ENCODE measurements at places on chromosomes 16 and 17.

GRCh38 chr17:63406689-63407330, 39.3 kb downstream of the CYB561 start:
- peak; percentile 32 for DNase-seq

GRCh38 chr16:77974883-77975282, 47.5 kb upstream of the CLEC3A start:
- peak; percentile 11 for DNase-seq

GRCh38 chr17:55284001-55284884, 19.5 kb downstream of the HLF start:
- no peak for DNase-seq

- no peak for DNase-seq
Measured at GRCh38 chr17:64772845-64773299, 110.8 kb upstream of the SMURF2 start.

- no peak for DNase-seq
Measured at GRCh38 chr17:37133136-37133535, 184.4 kb downstream of the AATF start.

GRCh38 chr17:43669971-43670644, 8.4 kb upstream of the MEOX1 start:
- peak; percentile 46 for DNase-seq

- DNase-seq = no peak
Measured at GRCh38 chr16:79100447-79100846, 500.1 kb downstream of the MAF start.

DNA sequence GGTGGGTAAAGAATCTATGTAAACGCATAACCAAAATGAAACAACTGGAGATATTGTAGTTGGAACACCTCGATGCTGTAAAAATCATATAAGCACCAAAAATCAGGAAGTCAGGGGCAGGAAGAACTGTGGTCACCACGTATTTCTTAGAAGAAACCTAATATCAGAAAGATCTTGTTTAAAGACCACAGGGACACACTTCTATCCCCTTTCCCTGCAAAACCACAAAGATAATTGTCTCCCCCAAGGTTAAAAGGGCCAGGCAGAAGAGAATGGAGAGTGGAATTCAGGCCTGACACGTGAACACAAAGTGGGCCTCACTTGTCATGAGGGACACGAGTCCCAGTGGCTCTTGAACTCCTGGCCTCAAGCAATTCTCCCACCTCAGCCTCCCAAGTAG, 68.1 kb downstream of the GSG1L start:
- no peak for DNase-seq

GRCh38 chr17:34485999-34486398, 93.4 kb upstream of the TMEM132E start:
- peak; percentile 42 for DNase-seq

DNA sequence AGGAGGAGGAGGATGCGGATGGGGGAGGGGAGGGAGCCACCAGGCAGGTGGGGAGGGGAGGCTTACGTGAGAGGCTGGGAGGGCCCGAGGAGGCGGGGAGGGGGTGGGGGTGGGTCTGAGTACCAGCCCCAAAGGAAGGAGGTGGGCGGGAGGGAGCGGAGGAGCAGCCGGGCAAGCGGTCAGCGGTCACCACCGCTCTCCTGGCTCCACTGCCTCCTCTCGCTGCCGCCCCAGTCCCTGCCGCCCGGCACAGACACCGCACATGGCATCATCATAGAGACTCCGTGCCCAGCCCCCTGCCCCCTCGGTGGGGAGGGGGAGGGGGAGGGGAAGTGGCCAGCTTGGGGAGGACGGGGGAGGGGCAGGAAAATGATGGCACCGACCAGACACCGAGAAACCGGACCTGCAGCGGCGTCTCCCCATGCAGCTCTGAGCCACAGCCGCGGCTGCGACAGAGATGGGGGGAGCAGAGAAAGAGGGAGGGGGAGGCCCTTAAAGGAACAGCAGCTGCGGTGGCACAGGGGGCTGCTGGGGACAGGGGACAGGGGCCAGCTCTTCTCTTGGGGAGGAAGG, at the start of gene TLCD3B:
Gene TLCD3B (minus strand): TSS at position 431 of the 573 bp plus-strand sequence. CDS start 744 bp downstream, outside the sequence.
- DNase-seq = no peak

GRCh38 chr17:4475001-4475400, 23.7 kb upstream of the SPNS2 start:
- no peak for DNase-seq

GRCh38 chr16:81485824-81486539, 41.4 kb downstream of the CMIP start:
- DNase-seq = no peak

DNA sequence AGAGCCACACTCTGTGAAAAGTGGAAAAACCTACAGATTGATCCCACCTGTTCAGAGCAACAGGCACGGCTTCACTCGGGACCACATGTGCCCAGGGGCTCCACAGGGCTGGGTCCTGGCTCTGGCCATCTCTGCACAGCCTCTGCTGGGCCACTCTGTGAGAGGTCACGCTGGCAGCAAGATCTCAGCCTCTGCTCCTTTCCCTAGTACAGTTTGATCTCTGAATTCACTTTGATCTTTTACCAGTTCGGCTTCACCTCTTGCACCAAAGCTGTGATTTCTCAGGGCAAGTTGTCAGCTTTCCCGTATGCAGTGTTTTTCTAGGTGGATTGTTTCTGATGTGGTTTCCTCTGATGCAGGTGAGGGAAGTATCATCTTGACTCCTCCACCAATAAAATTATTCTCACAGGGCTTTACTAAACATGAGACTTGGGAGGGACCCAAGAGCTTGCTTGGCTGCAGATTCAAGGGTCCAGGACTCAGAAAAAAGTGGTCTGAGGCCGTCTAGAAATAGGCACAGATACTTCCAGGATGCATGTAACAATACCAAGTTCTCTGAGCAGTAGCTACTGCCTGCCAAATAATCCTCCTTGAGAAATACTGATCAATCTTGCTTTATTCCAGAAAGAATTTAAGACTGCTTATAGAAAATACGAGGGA, 24.0 kb upstream of the ALDH3A1 start:
- DNase-seq = peak; percentile 59

- no peak for DNase-seq
Measured at GRCh38 chr17:33596899-33597298, 303.8 kb upstream of the ASIC2 start.

DNA sequence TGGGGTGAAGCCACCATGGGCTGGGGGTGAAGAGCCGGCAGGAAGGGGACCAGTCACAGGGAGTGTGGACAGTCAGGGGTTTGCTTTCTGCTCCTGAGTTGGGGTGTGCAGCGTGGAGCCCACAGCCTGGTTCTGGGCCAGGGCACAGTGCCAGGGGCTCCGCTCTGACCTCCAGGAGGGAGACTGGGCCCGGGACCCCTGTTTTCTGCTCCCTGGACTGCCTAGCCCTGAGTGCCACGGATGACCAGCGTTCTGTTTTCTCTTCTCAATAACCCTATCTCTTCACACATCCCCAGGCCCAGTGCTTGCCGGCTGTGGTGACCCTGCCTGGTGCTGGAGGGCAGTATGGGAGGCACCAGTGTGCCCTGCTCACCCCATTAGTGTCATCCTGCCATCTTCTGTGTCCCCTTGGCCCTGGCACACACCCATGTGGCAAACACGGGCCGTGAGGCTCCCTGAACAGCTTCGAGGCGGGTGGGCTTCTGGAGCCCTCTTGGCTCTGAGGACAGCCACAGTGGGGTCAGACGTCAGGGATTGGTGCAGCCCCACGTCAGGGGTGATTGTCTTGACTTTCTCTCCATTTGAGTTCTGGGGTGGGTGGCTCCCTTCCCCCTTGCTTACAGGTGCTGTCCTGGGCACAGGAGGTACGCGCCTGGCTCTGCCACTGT, 1.1 kb downstream of the CEMP1 start:
- no peak for DNase-seq

DNA sequence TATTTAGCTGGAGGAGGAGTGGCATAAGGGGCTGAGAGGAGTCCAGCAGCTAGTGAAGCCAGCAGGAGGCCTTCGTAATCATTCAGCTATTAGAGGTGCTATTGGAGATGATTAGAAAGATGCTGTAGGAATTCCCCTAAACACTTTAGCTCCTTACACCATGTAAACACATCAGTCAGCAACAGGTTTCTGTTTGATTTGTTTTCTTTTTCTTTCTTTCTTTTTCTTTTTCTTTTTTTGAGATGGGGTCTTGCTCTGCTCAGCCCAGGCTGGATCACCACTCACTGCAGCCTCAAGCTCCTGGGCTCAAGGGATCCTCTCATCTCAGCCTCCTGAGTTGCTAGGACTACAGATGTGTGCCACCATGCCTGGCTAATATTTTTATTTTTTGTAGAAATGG, 10.6 kb upstream of the SEPHS2 start:
- DNase-seq = no peak

- no peak for DNase-seq
Measured at GRCh38 chr16:11605891-11606290, 19.2 kb upstream of the LITAF start.

DNA sequence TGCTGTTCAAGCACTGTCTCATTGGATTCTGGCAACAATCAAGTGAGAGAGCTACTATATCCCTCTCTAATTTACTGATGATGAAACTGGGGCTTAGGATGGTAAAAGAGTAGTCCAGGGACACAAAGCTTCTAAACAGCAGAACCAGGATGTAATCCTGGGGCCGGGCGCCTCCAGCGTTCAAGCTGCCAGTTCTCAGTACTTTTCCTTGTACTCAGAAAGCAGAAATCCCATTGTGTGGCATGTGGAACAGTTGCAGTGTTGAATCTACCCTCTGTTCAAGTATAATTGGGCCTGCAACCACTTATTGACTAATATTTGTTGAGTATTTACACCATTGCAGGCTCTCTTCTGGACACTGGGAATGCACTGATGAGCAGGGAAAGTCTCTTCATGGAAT, 14.5 kb upstream of the CDH13 start:
- DNase-seq = no peak

DNA sequence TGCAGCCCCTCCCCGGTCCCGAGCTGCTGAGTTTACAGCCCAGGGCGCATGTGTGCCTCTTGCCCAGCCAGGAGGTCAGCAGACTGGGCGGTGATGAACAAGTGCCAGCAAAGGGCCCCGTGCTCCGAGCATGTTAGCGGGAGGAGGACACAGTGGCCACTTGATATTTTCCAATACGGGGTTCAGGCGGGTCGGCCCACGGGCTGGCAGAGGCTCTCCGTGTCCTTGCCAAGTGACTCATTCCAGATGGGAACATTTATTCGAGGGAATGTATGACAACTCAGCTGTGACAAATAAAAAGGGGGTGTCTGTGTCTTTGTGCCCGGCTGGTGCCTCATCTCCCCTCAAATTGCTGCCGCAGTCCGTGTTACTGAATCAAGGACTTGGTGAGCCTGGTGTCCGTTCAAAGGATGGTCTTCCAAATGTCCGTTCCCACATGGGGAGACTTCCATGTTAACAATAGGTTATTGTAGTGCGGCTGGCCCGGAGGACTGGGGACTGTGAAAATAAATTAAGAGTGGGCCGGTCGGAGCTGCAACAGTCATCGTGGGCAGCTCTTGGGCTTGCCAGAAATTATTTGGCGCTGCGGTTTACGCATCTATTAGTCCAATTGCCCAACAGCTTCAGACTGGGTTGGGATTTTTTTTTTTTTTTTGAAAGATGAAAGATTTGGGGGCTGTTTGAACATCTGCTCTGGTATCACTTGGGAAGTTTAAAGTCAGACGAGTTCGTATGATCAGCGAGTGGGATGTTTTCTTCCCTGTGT, 174.0 kb upstream of the CIBAR2 start:
- DNase-seq = no peak

GRCh38 chr17:76462556-76463290, 4.7 kb upstream of the AANAT start:
- no peak for DNase-seq

DNA sequence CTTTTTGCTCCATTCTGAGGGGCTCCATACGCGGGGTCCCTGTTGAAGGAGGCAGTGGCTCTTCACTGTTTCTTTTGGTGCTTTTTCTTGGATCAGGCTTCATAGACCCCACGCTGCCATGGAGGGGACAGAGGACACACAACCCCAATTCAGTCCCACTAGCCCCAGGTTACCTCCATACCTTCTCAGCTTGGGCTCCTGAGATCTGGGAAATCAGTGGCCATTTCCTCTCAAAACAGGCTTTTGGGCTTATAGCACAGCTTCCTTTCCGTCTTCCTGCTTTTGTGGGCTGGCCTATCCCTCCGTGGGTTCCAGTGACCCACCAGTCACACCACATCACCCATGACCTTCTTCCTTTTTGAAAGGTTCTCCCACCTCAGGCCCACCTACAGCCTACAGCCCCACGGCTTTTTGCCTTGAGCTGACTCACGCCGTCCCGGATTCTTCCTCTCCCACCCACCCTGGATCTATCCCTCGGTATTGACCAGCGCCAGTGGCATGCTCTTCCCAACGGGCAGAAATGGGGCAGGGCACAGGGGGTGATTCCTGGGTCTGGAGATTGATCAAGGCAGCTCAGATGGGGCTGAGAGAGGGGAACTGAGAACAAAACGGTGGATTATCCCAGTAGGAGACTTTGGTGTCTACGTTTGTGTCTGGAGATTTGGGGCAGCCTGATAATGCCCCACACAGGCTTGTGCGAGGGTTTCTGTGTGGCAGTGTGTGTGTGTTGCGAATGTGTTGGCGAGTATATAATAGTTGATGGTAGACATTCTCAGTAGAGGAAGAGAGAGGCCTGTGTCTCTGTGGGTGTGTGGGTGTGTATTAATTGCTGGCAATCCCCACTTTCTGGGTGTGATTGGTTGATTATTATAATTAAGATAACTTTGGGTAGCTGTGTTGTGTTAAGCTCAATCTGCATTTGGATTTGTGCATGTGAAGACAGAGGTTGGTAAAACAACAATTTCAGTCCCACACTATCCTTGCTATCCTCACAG, 3.8 kb downstream of the TBX21 start:
- DNase-seq = no peak

GRCh38 chr16:35510701-35511100, 2051.3 kb downstream of the TP53TG3F start:
- DNase-seq = no peak

DNA sequence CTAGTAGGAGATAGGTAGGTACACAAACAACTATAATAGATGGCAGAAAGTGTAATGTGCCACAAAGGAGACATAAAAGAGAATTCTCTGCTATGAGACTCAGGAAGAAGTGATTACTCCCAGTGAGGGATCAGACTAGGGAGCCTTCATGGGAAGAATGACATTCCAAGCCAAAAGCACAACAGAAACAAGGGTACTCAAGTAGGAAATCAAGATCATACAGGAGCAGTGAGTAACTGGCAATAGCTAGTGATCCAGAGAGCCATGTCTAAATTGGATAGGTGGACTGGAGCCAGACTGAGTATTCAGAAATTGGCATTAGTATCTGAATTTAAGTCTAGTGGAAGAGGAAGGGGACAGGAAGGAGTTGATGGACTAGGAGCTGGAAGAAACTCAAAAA, 10.7 kb downstream of the RFFL start:
- DNase-seq = no peak

DNA sequence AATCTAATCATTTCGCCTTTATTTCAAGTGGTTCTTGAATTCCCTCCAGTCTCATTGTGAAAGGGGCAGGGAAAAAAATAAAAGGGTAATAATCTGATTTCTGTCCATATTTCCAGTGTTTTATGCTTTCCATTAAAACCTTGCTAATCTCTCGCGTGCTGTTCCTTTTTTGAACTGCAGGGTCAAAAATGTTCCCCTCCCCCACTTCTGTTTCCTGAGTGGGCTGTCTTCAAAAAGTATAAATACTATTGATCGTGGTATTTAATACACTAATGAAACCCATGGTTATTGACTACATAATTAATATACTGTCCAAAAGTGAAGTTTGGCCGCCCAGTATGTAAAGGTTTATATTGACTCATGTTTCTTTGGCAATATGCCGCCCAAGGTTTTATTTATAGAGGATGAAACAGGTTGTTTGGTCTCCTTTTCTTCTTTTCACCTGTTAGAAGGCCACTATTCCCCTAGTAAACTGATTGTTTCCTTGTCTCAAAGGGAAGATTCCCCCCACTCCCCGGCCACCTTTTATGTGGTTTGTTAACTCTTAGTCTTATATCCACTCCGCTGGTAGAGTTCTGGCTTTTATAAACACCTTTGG, 69.7 kb downstream of the RPA1 start:
- DNase-seq = no peak

Measured in T-helper 2 cell (primary cell).